Hypothalamus (tissue), 51 donors: ENCODE measurements at places on chromosomes 2 and 18.

- DNase-seq: no peak
These were observed 222.4 kb downstream of the WDR7 start for GRCh38 chr18:56873441-56874140.

GRCh38 chr2:205561441-205561840, 120.9 kb upstream of the NRP2 start:
- no peak for DNase-seq

DNA sequence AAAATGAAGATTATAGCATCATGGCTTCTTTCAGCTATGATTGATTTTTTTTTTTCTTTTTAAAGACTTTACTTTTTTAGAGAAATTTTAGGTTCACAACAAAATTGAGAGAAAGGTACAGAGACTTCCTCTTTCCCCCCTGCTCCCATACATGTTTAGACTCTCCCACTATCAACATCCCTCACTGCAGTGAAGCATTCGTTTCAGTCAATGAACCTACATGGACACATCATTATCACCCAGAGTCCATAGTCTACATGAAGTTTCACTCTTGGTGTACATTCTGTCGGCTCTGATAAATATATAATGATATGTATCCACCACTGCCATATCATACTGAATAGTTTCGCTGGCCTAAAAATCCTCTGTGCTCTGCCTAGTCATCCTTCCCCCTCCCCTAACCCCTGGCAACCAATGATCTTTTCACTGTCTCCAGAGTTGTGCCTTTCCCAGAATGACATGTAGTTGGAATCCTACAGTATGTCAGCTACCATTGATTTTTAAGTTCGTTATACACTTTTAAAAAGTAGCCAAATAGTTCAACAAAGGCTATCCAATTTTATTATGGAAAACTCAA, 86.8 kb downstream of the GPD2 start:
- no peak for DNase-seq

DNA sequence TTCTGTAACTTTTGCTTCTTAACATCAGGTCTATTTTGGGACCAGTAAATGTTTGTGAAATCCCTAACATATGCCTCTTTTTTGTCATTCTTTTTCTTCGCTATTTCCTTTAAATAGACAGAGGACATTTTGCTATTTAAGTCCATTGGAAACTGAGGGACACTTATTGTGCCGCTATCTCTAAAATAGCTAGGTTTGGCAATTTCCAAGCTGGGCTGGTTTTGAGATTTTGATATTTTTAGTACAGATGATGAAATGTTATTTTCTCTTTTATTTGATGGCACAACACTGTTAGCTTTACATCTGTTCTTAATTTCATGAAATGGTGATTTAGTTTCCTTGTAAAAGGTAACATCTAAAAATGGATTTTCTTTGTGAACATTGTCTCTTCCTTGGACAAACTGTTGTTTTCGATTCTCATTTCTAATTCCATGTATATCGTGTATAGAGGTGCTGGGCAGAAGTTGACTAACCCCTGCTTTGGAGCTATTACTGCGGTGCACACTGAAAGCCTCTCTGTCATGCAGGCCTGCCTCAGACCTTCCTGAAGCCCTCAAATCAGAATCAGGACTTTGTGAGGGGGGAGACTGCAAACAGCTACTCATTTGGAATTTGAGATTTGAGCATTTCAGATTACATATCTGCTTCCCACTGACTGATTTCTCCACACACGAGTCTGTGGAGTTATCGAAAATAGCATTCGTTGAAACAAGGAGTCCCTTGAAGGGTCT, 594 bp downstream of the RAD51AP2 start:
- DNase-seq: no peak

DNA sequence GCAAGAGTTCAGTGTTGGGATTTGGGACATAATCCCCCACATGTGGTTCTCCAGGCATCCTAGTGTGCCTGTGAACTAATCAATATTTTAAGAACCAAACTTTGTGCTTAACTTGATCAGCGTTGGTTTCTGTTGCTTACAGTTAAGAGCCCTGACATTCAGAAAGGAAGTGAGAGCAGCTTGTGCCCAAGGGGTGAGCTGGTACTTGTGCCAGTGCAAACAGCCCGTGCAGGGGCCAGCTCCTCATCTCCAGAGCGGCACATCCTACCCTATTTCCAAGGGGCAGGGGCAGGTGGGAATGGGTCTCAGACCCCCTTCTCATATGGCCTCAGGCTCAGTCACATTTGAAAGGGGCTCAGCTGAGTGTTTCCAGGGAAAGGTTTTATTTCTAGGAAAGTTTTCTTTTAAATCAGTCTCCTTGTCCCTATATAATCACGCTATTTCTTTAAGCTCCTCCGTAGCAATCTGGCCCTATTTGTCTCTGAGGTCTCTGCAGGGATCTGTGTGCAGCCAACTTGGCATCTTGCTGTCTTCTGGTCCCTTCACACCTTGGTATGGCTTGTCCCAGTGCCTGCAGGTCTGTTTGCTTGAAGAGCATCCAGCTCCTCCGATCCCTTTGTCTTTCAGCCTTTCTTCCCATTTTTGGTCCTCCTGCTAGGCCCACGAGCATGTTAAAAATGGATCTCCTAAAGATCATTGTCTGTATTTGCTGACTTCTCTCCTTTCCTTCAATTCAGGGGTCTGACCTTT, 358.9 kb downstream of the HRH4 start:
- no peak for DNase-seq

GRCh38 chr2:47307066-47307465, 95.9 kb upstream of the MSH2 start:
- DNase-seq: no peak

GRCh38 chr18:22186484-22186971, 17.1 kb downstream of the GATA6 start:
- no peak for DNase-seq
